ENCODE measurements at places on chromosomes 7 and 10.

DNA sequence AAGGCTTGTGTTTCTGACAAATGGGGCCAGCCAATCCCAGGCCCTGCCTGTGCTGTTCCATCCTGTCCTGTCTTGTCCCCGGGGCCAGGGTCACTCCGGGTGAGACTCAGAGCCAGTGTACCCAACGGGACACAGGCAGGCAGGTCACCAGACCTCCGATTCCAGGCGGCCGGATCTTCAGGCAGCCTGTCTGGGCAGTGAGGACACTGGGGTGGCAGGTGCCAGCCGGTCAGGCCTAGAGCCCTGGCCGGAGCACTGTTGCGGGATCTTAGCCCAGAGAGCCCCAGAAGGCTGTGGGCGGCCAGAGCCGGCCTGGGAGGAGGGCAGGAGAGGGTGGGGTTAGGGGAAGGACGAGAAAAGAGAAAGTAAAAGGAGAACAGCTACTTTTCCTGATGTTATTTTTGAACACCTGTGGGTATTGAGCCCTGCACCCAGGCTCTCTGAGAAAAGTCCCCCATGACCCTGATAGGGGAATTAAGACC, 134.3 kb upstream of the TNRC18 start:
- H3K4me1 ChIP-seq = peaks cover 39% of the 10 kb centered on the region
- no peak for DNase-seq
- H3K4me3 ChIP-seq = peak overlapping the region; percentile 57
- H3K36me3 ChIP-seq = no peaks in the 10 kb centered on the region
- peaks cover 4% of the 10 kb centered on the region for H3K27me3 ChIP-seq
- H3K27ac ChIP-seq = peak overlapping the region; percentile 85

- no peak overlapping the region for H3K4me3 ChIP-seq
- H3K27ac ChIP-seq = no peak overlapping the region
- H3K27me3 ChIP-seq = no peaks in the 10 kb centered on the region
- DNase-seq = no peak
- no peaks in the 10 kb centered on the region for H3K4me1 ChIP-seq
- H3K36me3 ChIP-seq = no peaks in the 10 kb centered on the region
These were observed 992.1 kb downstream of the NRG3 start for GRCh38 chr10:82867056-82867455.

- no peak for DNase-seq
- H3K27me3 ChIP-seq = no peaks in the 10 kb centered on the region
- H3K27ac ChIP-seq = no peak overlapping the region
These were observed 264.1 kb downstream of the OTUD1 start for GRCh38 chr10:23702977-23703414.

- H3K27ac ChIP-seq = no peak overlapping the region
- no peaks in the 10 kb centered on the region for H3K36me3 ChIP-seq
- H3K4me1 ChIP-seq = no peaks in the 10 kb centered on the region
- no peaks in the 10 kb centered on the region for H3K27me3 ChIP-seq
These were observed 436.2 kb upstream of the IGFBP3 start for GRCh38 chr7:46357290-46357689.

- no peak overlapping the region for H3K4me3 ChIP-seq
- no peak for DNase-seq
- peaks cover 4% of the 10 kb centered on the region for H3K4me1 ChIP-seq
- H3K27ac ChIP-seq = no peak overlapping the region
- no peaks in the 10 kb centered on the region for H3K27me3 ChIP-seq
- H3K36me3 ChIP-seq = no peaks in the 10 kb centered on the region
These were observed 35.6 kb upstream of the TOMM7 start for GRCh38 chr7:22858274-22858639.

DNA sequence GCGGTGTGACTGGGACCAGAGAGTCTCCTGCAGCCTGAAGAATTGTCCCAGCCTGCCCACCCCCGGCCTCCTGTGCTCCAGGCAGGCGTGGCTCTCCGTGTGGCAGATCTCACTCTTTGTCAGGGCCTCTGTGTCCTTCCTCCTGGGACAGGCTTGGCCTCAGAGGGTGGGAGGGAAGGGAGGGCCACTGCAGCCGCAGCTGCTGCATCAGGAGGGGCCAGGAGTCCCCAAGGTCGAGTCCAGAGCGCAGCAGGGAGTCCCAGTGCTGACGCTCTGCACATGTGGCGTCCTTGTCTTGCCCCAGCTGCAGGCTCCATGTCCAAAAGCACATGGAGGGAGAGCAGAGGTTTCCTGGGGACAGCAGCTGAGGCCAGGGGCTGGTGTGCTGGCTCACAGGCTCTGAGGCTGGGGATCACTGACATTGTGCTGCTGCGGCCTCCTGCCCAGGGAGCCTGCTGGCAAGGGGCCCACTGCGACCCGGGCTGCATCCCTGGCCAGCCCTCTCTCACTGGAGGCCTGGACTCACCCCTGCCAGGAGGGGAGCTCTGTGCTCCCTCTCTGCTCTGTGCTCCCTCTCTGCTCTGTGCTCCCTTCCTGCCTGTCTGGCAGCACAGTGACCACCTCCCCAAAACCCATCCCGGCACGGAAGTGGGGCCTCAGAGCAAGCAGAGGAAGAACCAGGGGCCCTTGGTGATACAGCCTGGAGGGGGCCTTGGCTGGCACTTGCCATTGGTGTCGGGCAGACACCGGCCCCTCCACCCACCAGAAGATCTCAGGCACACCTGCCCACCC, 114.6 kb upstream of the RET start:
- H3K4me1 ChIP-seq = no peaks in the 10 kb centered on the region
- H3K4me3 ChIP-seq = no peak overlapping the region
- no peak overlapping the region for H3K27ac ChIP-seq
- H3K36me3 ChIP-seq = no peaks in the 10 kb centered on the region
- DNase-seq = no peak

GRCh38 chr10:126503392-126504062, 115.2 kb upstream of the ADAM12 start:
- no peak for DNase-seq
- H3K4me3 ChIP-seq = no peak overlapping the region
- H3K36me3 ChIP-seq = no peaks in the 10 kb centered on the region

- peaks cover 9% of the 10 kb centered on the region for H3K4me1 ChIP-seq
These were observed 36.7 kb upstream of the ABLIM1 start for GRCh38 chr10:114694752-114695151.

- no peaks in the 10 kb centered on the region for H3K36me3 ChIP-seq
- H3K4me3 ChIP-seq = no peak overlapping the region
- H3K27ac ChIP-seq = no peak overlapping the region
These were observed 422.7 kb upstream of the LRGUK start for GRCh38 chr7:133704453-133704852.

GRCh38 chr7:98974906-98975816, 96.8 kb downstream of the TRRAP start:
- DNase-seq = no peak
- H3K27ac ChIP-seq = no peak overlapping the region
- H3K36me3 ChIP-seq = peaks cover 53% of the 10 kb centered on the region
- H3K4me1 ChIP-seq = no peaks in the 10 kb centered on the region
- no peak overlapping the region for H3K4me3 ChIP-seq

DNA sequence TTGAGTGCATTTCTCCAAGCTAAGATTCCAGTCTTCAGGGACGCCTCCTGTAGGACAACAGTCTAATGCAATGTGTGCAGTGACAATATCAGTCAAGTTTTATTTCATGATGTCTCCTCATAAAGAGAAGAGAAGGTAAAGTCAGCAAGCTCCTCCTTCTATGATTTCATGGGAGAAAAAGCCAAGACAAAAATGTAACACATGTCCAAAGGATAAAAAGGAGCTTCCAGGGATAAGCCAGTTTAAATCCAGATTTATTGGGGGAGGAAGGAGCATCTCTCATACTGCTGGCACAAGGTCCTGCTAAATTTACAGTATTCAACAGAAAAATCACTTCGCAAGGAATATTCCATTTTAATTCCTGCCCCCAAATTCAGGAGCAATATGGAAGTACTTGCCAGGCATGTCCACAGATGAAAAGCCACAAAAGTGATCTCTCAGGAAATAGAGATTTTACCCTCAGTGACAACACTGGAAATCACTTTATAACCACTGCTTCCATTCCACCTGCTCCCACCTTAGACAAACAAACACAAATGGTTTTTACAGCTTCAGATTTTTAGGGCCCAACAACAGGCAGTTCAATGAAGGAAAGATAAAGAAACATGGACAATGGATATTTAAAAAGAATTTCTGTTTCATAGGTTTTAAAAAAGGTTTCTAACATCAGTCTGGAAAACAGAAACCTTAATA, 677.5 kb upstream of the C7orf33 start:
- no peaks in the 10 kb centered on the region for H3K27me3 ChIP-seq
- H3K27ac ChIP-seq = no peak overlapping the region
- H3K4me1 ChIP-seq = no peaks in the 10 kb centered on the region

DNA sequence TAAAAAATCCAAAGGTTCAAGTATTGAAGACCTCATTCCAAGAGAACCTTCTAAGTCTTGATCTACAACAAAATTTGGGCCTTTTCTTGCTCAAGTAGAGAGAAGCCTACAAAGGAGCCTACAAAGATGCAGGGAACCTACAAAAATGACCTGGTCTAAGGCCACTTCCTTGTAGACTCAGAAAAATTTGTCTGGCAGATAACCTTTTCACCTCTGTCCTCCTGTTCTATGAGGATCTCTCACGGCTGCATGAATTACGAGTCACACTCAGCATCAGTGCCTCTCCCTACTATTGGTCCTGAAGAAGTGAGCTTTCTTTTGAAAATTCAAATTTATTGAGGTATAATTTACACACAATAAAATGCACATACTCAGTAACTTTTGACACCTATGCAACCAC, 29.3 kb downstream of the CCNJ start:
- no peak overlapping the region for H3K27ac ChIP-seq
- H3K4me3 ChIP-seq = no peak overlapping the region
- no peak for DNase-seq
- no peaks in the 10 kb centered on the region for H3K27me3 ChIP-seq
- no peaks in the 10 kb centered on the region for H3K36me3 ChIP-seq

DNA sequence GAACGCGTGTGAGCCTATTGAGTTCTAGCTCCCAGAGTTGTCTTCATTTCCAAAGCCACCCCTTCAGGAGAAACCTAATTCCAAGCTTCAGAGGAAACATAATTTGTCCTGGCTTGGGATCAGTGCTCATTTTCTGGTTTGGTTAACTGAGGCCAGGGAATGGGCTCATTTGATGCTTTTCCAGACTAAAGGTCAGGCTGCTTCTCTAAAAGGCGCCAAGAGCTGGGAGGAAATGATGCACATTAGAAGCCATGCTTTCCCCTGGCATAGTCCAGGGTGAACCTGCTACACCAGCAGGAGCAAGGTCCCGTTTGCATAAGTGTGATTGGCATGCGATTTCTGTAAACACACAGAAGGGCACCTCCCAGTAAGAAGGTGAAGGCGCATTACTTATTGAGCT, 435.0 kb downstream of the GALNT17 start:
- no peaks in the 10 kb centered on the region for H3K4me1 ChIP-seq
- H3K27ac ChIP-seq = no peak overlapping the region
- H3K27me3 ChIP-seq = no peaks in the 10 kb centered on the region
- no peaks in the 10 kb centered on the region for H3K36me3 ChIP-seq
- no peak overlapping the region for H3K4me3 ChIP-seq
- DNase-seq = no peak

DNA sequence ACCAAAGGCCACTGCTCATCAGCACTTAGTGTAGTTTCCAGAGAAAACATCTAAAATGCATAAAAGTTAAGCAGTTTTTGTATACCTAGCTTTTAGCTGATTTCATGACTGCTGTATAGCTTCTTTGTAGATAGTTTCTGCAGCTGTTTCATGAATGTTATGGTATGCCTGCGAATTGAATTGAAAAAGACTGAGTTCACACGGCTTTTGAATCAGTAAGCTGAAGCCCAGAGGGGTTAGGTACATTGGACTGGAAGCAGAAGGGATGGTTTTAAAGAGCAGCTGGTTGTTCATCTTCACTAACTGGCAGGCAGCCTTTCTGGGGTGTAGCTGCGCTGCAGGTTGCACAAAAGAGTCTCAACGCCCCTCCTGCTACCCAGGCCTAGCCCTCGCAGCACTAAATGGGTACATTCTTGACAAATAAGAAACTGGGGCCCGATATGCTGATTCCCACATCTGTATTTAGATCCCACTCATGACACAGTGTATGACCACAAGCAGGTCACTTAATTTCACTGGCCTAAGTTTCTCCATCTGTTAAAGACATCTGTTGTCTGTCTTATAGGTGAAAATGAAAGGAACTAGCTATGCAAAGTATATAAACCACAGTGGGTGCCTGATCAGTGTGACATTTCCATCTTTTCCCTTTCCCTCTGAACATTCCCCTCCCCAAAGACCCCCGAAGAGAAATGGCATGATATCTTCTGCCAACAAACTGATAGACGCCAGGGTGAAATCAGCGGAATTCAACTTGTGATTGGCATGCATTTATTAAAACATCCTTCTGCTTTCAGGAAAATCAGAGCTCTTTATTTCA, 85.9 kb upstream of the AGBL3 start:
- H3K27ac ChIP-seq = no peak overlapping the region
- H3K4me1 ChIP-seq = no peaks in the 10 kb centered on the region
- DNase-seq = no peak

DNA sequence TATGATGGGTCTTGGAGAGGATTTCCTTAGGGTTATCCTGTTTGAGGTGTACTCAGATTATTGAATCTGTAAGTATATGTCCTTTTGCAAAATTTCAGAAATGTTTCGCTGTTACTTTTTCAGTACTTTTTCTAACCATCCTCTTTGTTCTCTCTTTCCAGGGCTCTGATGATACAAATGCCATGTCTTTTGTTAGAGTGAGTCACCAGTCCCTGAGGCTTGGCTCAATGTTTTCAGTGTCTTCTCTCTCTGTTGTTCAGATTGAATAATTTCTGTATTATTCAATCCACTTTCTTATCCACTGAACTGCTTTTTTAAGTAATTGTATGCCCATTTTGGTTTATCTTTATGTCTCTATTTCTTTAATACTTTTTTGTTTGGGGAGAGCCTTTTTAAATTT, 449.4 kb downstream of the TNS3 start:
- no peak for DNase-seq
- no peak overlapping the region for H3K27ac ChIP-seq
- H3K4me1 ChIP-seq = no peaks in the 10 kb centered on the region
- no peak overlapping the region for H3K4me3 ChIP-seq
- H3K27me3 ChIP-seq = no peaks in the 10 kb centered on the region

DNA sequence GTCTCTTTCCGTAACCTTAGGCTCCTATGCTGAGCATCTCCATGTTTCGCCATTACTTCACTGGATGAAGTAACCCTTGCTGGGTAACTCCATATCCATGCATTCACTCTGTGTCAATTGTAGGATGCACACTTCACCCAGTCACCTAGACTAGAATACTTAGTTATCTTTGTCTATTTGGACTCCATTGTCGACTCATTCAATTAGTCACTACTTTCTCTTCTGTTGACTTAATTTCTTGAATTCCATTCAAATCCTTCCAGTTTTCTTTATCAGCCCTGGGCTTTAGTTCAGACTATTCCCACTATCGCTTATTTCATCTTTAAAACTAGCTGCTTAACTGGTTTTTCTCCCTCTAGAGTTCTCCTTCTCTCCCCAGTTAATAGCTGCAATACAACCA, 111.3 kb upstream of the TNS3 start:
- H3K4me1 ChIP-seq = no peaks in the 10 kb centered on the region
- DNase-seq = no peak
- no peak overlapping the region for H3K4me3 ChIP-seq
- no peaks in the 10 kb centered on the region for H3K36me3 ChIP-seq
- H3K27me3 ChIP-seq = no peaks in the 10 kb centered on the region

GRCh38 chr7:17405786-17406185, 107.3 kb downstream of the AHR start:
- DNase-seq = no peak
- no peak overlapping the region for H3K4me3 ChIP-seq
- H3K27ac ChIP-seq = no peak overlapping the region
- no peaks in the 10 kb centered on the region for H3K36me3 ChIP-seq
- no peaks in the 10 kb centered on the region for H3K27me3 ChIP-seq
- peaks cover 5% of the 10 kb centered on the region for H3K4me1 ChIP-seq

GRCh38 chr7:83677180-83677866, 28.4 kb upstream of the SEMA3E start:
- DNase-seq = no peak
- H3K4me1 ChIP-seq = no peaks in the 10 kb centered on the region
- H3K4me3 ChIP-seq = no peak overlapping the region
- H3K36me3 ChIP-seq = no peaks in the 10 kb centered on the region
- no peak overlapping the region for H3K27ac ChIP-seq

Data from naive thymus-derived CD4-positive, alpha-beta T cell (primary cell).